ENCODE measurements at places on chromosomes 2 and 18. TPM values are rescaled to one million over a fixed set of nuclear protein-coding genes. Genes with fewer than 3 reads are reported as not detected.

Gene TET3
- total RNA-seq = 34.2 TPM

Gene DIPK1C
- not detected for total RNA-seq

Gene ZNF804A
- not detected for total RNA-seq

DNA sequence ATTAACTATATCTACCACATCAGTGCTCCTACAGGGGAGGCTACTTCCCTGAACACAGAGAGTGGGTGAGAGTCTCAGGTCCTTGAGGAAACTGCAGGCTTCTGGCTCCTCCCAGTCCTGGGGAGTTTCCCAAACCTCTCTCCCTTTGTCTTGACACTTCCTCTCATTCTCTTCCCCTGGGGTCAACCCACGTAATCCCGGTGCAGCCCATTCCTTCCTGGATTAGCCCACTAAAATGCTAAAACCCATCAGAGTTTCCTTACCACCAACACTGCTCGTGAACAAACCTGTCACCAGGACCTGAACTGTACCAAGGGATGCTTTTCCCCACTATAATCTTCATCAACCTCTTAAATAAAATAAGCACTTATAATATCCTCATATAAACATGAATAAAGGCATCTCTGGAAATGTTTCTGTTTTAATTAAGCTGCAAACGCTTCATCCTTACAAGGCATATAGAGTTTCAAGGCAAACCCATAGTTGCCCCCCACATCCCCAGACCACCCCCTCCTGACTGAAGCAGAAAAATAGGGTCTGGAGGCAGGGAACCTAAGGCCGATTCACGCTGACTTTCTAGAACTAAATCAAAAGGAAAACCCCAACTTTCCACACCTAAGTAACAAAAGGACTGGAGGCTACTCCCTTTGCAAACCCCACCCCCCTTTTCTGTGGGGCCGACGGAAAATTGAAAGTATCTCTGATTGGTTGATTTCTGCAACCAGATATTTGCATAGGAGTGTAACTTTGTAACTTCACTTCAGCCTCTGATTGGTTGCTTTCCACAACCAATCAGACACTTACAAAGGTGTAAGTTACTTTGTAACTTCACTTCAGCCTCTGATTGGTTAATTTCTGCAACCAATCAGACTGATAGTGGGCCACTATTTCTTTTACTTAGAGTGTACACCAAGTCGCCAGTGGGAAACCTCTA lies 19.0 kb downstream of the TMSB10 start:
- peaks cover 33% of the 10 kb centered on the region for H3K4me1 ChIP-seq
- H3K27ac ChIP-seq = peak overlapping the region; percentile 70
- H3K27me3 ChIP-seq = no peaks in the 10 kb centered on the region
- no peaks in the 10 kb centered on the region for H3K36me3 ChIP-seq
- peak; percentile 75 for DNase-seq
- no peak overlapping the region for H3K4me3 ChIP-seq

DNA sequence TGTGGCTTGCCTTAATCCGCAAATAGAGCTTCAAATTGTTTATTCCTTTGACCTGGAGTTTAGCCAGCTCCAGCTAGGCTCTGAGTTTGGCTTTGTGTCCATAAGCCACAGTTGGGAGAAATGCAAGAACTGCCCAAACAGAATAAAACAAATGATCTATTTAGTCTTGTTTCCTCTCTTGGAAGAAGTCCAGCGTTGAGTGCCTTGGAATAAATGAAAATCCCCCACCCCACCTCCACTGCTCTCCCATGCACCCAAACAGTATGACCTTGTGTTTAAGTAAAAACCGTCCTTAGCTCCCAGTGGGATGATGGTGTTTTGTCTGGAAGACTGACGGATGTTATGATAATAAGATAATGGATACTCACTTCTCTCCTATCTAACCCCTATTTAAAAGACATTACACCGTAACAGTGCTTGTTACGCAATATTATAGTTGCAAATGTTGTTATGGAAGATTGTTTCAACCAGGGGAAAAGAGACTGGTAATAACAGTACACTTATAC lies 3.2 kb upstream of the SERPINE2 start:
- H3K27ac ChIP-seq = no peak overlapping the region
- H3K4me3 ChIP-seq = no peak overlapping the region
- DNase-seq = no peak
- H3K27me3 ChIP-seq = no peaks in the 10 kb centered on the region

DNA sequence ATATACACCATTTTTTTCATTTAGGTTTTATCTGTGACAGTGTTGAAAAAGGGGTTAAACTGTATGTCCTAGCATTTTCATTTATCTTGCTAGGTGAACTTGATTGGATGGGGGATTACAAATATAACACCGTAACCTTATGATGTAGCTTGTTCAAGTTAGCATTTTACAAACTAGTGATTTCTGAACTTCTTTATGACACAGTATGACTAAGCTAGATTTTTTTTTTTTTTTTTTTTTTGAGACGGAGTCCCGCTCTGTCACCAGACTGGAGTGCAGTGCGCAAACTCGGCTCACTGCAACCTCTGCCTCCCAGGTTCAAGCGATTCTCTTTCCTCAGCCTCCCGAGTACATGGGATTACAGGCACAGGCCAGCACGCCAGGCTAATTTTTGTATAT lies 47.1 kb downstream of the KCMF1 start:
- H3K4me1 ChIP-seq = peaks cover 2% of the 10 kb centered on the region
- H3K27me3 ChIP-seq = no peaks in the 10 kb centered on the region
- no peak overlapping the region for H3K27ac ChIP-seq
- H3K4me3 ChIP-seq = no peak overlapping the region
- no peak for DNase-seq

GRCh38 chr2:43515807-43516497 lies 79.9 kb downstream of the THADA start:
- no peaks in the 10 kb centered on the region for H3K27me3 ChIP-seq
- no peaks in the 10 kb centered on the region for H3K4me1 ChIP-seq
- H3K4me3 ChIP-seq = no peak overlapping the region
- peak overlapping the region; percentile 6 for H3K27ac ChIP-seq
- peaks cover 4% of the 10 kb centered on the region for H3K36me3 ChIP-seq
- no peak for DNase-seq
